Inflammatory macrophage (primary cell): ENCODE measurements at places on chromosomes 4 and X.

- DNase-seq, result no peak
These were observed 72.3 kb downstream of the STAG2 start for GRCh38 chrX:124033821-124034220.

- DNase-seq, result peak; percentile 95
These were observed 824 bp upstream of the UGDH start for GRCh38 chr4:39528061-39528465.

GRCh38 chrX:83508006-83508405 lies at the start of gene POU3F4:
TSS of gene POU3F4 (plus strand) at chrX:83508290. CDS start at chrX:83508325, 35 bp downstream.
- DNase-seq, result no peak

DNA sequence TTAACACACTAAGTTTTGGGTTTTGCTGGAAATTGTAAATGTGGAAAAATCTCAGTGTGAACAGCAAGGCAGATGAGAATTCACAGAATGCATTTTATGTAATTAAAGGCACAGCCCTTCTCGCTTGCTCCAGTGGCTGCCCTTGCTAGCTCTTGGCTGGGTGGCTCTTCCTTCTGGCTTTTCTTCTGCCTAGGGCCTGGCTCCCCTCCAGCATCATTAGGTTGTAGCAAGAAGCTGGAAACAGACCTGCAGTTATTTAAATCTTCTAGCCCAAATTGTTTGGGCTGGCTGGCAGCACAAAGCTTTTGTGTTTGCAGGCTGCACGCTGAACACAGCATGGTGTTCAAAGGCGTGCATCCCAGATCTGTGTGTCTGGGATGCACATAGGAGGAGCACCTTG lies 56.5 kb downstream of the LIMCH1 start:
- no peak for DNase-seq

GRCh38 chrX:120790118-120790517 lies 85.5 kb downstream of the CT47B1 start:
- DNase-seq, result peak; percentile 59

GRCh38 chr4:53706422-53707032 lies 115.2 kb upstream of the LNX1 start:
- peak; percentile 31 for DNase-seq

DNA sequence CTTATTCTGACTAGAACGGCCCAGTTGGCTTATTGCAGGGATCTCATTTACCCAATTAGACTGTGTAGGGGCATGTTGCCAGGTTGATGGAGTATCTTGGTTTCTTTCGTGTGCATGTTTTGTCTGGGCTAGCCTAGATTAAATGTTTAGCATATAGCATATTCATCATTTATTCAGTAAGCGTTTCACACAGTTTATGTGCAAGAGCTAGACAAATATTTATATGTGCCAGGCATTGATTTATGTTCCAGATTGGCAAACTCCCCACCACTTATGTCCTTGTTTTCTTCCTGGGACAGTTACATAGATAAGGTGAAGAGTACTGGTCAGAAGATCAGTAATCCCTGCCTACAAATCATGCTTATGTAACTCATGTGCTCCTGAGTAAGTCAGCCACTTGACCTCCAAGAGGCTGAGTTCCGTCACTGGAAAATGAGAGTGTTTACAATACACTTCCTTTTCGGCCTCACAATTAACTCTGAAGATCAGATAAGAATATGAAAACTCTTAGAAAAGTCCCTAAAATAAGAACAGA lies 57.2 kb downstream of the RUFY3 start:
- peak; percentile 62 for DNase-seq

DNA sequence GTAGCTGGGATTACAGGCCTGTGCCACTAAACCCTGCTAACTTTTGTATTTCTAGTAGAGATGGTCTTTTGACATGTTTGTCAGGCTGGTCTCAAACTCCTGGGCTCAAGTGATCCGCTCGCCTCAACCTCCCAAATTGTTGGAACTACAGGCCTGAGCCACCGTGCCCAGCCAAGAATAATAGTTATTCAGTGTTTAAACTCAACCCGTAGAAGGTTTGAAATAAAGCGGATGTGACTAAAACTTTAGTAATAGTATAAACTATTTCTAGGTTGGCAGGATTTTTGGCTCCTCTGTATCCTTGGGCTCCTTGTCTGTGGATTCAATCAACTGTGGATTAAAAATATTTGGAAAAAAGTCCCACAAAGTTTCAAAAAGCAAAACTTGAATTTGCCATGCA lies 37.8 kb downstream of the PCDH10 start:
- DNase-seq, result no peak

- no peak for DNase-seq
These were observed 102.3 kb downstream of the PSAPL1 start for GRCh38 chr4:7332216-7333023.

- DNase-seq, result no peak
These were observed 112.6 kb downstream of the GLRA2 start for GRCh38 chrX:14641681-14642655.

DNA sequence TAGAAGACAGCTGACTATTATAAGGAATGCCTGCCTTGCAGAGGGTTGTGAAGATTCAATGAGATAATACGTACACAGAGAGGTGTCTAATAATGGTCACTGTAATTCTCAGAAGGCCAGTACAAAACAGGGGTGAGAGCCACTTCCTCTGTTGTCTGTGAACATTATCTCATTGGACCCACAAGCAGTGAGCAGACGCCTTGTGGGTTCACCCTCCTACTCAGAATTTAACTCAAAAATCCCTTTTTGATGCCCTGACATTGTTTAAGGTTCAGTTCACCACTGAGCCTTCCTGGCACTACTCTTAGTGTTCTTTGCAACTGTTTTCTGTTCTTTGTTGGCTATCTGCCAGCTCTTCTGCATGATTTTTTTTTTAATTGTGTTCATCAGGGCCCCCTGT lies 467.4 kb downstream of the BCOR start:
- no peak for DNase-seq

GRCh38 chrX:44314259-44314734 lies 29.2 kb downstream of the EFHC2 start:
- peak; percentile 57 for DNase-seq

DNA sequence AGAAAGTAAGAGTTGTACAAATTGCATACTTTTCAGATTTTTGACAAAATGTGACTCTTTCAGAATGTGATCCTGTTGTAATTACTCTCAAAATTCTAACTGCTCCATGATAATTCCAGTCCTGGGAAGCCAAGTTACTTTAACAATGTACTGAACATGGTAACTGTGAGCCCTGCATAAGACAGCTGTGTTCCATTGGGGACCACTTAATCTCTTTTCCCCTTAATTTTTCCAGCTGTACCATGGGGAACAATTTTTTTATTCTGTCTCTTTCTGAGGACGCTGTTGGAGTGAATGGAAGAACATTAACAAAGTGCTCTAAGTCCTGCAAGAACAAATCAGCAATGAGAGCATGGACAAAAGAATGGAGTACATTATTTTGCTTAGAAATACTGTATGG lies 95.8 kb downstream of the UPRT start:
- DNase-seq, result no peak

DNA sequence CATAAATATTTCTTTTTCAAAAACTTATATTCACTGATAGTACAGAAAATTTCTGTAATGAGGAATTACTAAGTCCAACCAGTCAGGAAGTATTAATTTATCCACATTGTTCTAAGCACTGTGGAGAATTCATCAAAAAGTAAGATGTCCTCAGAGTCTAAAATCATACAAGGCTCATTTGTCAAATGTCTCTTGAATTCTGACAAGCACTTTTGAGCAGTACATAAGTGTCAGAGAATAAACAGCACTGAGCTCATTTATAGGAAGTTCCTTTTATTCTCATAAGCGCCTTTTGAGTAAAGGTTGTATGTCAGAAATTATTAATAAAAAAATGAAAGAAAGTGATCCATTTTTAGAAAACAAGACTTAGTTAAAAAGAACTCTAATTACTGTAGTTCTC lies 523.2 kb upstream of the EPHA5 start:
- no peak for DNase-seq

- no peak for DNase-seq
These were observed 124.6 kb downstream of the DCHS2 start for GRCh38 chr4:154366956-154367355.

DNA sequence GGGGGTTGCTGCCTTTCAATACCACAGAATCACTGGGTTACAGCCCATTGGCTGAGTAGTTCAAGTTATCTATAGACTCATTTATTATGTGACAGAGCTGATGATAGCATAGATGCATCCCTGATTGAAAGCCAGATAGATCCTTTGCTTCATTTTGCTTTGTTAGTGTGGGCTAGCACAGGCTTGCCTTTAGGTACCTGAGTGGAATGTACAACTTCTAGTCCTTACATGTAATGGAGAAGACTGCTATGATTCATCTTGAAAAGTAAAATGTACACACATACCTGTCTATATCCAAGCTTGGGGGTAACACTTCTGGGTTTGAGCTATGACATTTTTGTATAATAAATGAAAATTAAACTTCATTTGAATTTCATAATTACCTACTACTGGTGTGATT lies 226.0 kb upstream of the FTHL17 start:
- no peak for DNase-seq

DNA sequence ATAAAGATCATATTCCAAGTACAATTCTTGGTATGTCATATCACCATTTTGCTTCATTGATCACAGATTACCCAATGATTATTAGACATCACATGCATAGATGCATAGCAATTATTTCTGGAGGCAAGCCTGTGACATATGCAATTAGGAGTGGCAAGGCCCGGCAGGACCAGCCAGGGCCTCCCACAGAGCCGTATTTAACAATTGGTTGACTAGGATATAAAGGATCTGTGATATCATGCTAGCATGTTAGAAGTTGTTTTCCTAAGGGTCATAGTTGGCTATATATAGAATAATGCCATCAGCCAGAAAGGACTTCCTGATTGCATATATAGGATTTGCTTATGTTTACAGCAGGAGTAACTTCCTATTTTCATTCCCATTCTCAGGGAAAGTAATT lies 103.5 kb upstream of the OTUD4 start:
- no peak for DNase-seq

DNA sequence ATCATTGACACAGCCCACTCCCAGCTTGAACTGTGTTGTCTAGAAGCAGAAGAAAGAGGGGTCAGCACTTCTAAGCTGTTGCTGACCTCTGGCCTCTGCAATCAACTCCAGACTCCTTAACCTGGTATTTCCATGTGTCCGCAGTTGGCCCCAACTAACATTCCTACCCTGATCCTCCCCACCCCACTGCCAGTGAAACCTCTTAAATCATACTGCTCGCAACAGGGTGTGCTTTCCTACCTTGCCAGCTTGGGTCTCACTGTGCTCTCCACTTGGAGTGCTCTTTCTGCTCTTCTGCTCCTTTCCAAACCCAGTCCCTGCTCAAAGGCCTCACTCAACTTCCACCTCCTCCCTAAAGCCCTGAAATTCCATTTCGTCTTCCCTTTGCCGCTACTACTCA lies 52.3 kb upstream of the RPS6KA3 start:
- no peak for DNase-seq

GRCh38 chr4:8198206-8198905 lies 734 bp upstream of the SH3TC1 start:
- DNase-seq, result peak; percentile 67

DNA sequence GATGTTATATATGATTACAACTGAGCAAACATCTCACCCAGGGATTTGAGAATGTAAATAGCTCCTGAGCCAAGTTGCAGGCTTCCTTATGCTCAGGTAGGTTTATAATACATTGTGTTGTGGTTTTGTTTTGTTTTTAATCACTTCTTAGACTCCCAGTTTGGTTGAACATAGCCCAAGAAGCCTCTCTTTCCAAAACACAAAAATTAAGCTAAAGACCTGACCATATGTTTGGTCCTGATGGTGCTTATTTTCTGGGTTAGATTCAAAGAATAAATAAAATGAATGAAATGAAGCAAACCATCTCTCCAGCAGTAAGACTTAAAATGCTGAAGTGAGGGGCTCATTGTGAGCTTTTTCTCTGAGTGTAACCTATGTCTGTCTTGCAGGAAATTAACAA lies 93.5 kb downstream of the GRXCR1 start:
- DNase-seq, result no peak

GRCh38 chrX:106201502-106202178 lies 33.5 kb downstream of the PWWP3B start:
- no peak for DNase-seq

DNA sequence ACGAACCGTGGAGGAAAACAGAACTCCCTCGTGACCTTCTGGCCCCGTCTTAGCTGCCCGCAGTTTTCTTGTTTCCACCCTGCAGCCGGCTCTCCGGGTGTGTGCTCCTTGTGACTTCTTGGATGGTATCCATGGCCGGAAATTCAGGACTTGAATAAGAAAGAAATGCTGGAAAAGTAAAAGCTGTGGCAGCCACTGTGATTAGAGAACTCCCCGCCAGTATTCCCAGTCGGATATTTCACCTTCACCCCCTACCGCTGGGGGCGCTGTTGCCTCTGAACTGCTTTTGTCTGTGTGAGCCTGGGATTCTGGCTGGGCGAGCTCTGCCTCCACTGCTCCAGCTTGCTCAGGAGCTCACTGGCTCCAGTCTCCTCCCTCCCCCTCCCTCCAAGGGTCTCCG lies 41.5 kb upstream of the CYP4V2 start:
- no peak for DNase-seq

- peak; percentile 35 for DNase-seq
These were observed 9.3 kb upstream of the CNGA2 start for GRCh38 chrX:151725338-151725614.

DNA sequence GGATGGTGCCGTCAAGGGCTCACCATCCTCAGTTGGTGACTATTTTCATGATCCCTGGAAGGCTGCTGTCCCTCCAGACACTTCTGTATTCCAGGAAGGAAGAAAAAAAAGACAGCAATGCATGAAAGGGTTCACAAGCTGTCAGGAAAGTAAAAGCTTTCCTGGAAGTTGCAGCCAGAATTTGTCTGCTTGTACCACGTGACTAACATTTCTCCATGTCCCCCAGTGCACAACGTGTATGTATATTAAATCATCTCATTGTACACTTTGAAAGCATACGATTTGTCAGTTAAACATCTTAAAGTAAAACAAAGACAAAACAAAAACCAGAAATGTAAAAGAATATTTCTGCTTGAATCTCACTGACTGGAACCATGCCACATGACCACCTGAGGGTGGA lies 127.4 kb upstream of the CLNK start:
- no peak for DNase-seq

DNA sequence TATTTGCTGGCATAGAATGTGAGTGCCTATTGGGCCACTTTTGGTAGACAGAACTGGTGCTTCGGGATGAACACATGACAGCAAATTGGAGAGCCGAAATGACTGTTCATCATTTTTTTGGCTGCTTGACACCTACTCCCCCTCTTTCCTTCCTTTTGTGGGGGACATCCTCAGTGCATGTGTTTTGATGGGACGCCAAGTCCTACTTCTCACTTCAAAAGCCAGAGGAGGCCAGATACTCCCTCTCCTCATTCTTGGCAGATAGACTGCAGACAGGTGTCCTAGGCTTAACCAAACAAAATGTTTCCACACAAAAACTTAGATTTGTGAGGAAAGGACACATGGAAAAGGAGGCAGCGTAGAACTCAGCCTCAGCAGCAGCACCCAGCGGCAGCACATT lies 62.4 kb downstream of the DCHS2 start:
- DNase-seq, result no peak
